ENCODE measurements at places on chromosomes 2 and 18. TPM values are rescaled to one million over a fixed set of nuclear protein-coding genes. Genes with fewer than 3 reads are reported as not detected.

Gene CCDC85A
- 12.1 TPM for total RNA-seq

Gene GRHL1
- 4.3 TPM for total RNA-seq

Gene ATP6V1C2
- total RNA-seq = not detected

Gene SAG
- total RNA-seq = not detected

Gene CAPN14
- total RNA-seq = 0.25 TPM

Gene CCDC141
- 0.51 TPM for total RNA-seq

Data from glutamatergic neuron (in vitro differentiated cells).